ENCODE measurements at places on chromosomes 2 and 18.

- DNase-seq, result no peak
Observed at GRCh38 chr2:231167745-231168459, 30.5 kb upstream of the ARMC9 start.

DNA sequence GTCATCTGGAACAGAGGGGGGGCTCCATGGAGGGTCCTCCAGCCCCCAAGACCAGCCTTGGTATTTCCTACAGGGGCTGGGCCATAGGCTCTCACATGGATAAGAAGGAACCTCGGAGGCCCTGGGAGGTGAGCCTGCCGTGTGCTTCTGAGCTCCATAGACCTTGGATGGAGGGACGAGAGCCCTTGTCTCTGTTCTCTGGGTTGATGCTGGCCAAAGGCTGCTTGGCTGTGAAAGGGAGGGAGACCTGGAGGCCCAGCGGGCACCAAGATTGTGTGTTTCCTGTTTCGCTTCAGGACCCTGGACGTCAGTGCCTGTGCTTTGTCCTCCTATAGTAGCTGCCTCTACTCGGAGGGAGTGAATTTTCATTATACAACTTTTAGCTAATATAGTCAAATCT, 20.8 kb downstream of the CABLES1 start:
- no peak for DNase-seq

DNA sequence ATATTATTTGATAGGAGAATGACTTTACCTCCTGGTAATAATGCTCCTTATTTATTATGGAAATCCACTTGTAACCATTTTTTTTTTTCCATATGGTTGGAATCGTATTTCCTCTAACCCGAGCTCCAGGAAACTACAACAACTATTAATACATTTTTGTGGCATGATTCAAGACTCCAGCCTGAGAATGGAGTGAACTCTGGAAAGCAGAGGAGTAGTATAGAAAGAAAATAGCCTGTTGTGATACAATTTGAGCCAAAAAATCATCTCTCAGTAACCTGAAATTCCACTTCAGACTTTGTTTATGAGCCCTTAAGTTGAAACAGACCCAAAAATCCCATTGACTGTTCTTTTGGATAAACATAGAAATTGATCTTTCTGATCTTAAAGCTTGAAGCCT, 921.1 kb downstream of the SOCS6 start:
- no peak for DNase-seq

GRCh38 chr18:653512-653911, 3.9 kb upstream of the TYMS start:
- DNase-seq, result no peak

- DNase-seq, result no peak
Observed at GRCh38 chr2:43333656-43334144, 107.3 kb upstream of the ZFP36L2 start.

DNA sequence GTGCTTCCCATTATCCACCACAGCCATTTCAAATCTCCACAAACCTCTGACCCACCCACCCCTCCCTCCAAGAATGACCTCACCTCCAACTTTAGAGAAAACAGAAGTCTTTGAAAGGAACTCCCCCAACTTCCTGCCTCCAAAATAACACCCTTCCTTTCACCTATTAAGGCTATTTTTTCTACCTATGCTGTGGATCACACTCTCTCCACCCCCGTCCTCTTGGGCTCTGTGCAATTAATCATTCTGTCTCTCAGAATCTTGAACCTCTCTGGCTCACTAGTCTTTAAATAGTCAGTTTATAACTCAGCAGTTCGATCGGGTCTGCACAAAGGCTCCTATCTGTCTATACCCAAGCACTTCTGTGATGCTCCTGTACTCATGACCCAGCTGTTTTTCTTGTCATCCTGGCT, 37.3 kb upstream of the XPO1 start:
- DNase-seq, result peak; percentile 20

DNA sequence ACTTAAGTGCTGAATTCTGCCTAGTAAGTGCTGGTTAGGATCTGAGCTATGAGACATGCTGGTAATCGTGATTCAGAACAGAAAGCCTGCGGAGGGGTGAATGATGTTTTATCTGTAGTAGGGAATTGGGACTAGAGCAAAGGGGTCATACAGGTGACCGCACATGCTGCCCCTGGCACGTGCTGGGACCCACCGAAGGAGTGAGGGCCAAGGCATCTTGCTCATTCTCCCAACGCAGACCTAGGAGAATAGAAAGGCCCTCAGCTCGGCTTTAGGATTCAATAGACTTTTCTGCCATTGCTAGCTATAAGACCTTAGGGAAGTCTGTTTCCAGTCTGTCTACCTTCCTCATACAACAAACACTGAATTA, 8.8 kb upstream of the SMAD7 start:
- no peak for DNase-seq

DNA sequence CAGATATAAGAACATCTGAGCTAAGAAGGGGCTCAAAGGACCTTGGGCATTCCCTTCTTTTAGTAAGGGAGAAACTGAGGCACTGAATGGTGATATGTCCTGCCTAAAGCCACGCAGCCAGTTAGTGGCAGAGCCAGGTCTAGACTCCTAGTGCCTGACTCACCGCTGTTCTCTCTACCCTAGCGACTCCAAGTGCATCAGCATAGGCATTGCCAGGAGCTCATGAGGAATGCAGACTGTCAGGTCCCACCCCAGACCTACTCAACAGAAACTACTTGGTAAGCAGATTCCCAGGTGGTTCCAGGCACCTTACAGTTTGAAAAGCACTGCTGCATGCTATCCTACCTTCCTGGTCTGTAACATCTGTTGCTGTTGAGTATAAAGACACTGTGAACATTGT, 158.9 kb downstream of the MSH2 start:
- DNase-seq, result no peak

- no peak for DNase-seq
Observed at GRCh38 chr2:63665846-63666475, 77.2 kb downstream of the MDH1 start.

GRCh38 chr18:58177004-58177717, 133.1 kb downstream of the NEDD4L start:
- no peak for DNase-seq

GRCh38 chr2:101432411-101433181, 42.3 kb downstream of the RFX8 start:
- no peak for DNase-seq

- DNase-seq, result no peak
Observed at GRCh38 chr2:62406573-62407043, 99.4 kb downstream of the TMEM17 start.

DNA sequence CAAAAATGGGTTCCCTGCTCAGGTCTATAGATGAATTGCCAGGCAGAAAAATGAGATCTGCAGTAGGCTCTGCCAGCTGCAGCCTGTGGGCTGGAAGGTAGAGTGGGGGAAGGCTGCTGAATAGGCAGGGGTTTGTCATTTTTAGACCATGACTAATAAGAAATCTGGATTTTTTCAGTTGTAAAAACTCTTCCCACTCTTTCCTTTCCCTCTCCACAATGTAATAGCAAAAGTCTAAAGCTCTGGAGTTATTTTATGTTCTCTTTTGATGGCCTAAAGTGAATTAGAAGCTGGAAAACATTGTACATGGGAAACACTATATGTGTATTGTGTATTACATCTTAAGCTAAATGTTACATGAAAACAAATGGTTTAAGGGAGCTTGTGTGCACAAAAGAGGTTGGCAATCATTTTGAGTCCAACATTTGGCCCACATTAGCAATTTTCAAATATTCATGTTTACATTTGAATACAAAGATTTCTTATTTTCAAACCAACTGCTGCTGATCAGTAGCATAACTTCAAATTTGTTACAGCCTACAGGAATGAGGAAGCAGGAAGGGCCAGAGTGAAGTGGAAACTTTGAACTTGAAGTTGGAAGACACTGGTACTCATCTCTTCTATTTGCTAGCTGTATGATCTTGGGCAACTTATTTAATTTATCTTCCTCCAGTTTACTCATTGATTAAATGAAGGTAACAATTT, 407.1 kb downstream of the SLC4A3 start:
- no peak for DNase-seq

GRCh38 chr2:166384774-166385173, 9.0 kb upstream of the SCN9A start:
- no peak for DNase-seq

DNA sequence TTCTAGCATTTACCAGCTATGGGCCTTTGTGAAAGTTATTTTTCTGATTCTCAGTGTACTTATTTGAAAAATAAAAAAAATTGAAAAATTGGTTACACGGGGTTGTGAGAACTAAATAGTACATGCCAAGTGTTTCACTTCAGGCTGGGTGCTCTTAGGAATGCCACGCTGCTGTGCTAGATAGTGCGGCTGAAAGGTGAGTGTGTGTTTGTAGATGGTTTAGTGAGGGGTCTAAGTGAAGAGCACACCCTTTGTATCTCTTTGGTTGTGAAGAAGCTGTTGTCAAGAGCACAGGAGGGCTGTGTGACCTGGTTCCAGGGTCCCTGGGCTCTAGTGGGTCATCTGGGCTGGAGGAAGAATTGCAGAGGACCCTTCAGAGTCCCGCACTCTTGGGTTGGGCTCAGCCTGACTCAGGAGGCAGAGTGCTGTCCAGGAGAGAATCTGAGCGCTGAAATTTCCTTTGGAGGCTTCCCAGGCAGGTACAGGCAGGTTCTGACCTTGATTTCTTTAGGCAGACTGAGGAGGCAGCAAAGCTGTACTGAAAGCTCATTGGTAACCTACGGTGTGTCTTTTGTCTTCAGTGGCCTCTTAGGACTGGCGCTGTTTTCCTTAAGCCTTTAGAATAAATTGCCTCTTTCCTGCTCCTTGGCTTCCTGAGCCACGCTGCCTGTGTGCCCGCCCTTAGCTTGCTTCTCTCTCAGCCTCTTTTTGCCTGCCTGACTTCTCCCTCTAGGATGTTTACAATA, 44.4 kb downstream of the MAP4K4 start:
- no peak for DNase-seq

DNA sequence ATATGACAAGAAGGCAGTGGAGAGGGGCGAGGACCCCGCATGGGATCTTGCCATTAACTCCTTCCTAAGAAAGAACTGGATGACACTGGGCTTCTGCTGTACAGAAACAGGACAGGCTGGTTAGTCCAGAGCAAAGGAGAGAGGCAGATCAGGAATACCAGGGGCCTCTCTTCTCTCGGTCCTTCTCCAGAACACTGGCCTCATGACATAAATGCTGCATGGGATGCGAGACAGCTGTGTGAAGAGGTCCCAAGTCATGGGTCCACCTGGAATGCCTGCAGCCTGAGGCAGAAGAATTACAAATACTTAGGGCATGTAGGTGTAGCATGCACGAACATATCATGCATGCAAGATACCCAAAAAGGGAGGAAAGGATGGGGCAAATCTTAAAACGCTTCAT, 9.1 kb downstream of the MBOAT2 start:
- no peak for DNase-seq

DNA sequence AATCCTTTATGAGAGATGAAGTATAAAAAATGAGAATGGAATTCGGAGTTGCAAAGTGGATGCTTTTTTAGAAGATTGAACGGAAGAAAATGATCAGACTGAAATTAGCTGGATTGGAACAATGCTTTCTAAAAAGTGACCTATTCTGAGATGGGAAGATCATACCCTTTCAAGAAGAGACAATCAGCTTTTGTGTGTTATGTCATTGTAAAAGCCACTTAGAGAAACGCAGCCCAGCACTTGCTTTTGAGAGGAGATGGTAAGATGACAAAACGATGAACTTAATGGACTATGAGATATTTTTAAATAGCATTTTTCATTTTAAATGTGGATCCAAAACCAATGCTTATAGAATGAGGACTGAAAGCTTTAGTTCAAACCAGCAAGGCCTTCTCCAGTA, 871.4 kb upstream of the KLHL29 start:
- DNase-seq, result no peak

DNA sequence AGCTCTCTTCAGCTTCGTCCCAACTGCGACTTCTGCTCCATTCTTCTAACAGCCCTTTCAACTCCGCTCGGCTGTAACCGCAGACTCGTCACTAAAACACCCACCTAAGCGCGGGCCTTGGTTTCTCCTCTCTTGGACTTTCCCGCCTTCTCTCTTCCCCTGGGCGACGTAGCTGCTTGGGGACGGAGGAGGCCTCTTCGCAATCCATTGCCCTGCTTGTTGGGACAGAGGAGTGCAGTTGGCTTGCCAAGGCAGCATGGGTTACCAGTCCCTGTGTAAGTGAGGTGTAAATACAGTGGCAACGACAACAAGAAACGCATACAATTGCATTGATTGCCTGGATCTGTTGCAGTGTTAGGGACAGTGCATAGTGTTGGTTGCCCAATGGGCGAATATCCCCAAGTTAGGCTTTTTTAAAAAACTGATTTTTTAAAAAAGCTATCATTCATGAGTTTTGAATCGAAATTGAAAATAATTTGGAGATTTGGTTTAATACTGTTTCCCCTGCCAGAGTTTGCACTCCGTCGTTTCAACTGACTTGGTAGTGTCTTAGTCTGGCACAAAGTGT, 484 bp upstream of the DARS1 start:
- DNase-seq, result peak; percentile 80

GRCh38 chr2:74841641-74842040, 7.7 kb downstream of the HK2 start:
- DNase-seq, result no peak

- DNase-seq, result no peak
Observed at GRCh38 chr2:60441800-60442199, 111.7 kb downstream of the BCL11A start.

DNA sequence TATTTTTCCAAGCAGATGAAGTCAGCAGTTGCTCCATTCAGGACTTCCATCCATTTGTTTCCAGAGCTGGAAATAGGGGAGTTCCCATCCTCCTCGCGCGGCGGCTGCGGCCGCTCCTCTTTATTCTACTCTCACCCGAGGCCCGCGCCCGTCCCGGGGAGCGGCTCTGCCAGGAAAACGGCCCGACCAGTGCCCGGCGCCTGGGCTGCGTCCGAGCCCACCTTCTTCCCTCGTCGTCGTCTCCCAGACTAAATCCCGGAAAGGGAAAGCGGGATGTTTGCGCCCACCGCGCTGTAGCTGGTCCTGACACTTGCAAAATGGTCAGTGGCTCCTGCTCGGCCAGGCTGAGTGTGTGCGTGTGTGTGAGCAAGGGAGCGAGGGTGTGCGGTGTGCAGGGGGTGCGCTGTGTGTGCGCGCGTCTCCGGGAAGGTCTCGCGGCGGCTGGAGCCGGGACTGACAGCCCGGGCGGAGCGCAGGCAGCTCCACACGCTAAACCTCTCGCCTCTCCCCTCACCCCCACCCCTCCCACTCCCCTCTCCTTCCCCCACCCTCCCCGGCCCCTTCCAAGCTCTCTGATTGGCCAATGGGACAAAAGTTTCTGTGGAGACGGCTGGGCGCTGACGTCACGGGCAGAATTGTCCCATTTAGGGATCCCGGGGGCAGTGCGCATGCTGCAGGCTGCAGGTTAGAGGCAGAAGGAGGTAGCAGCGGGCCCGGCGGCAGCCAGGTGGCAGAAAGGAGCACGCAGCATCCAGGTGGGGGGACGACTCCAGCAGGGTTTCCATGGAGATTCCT, at the start of gene NOL4:
TSS of gene NOL4 (minus strand) at position 491 of the 795 bp plus-strand sequence. CDS start 1,660 bp downstream, outside the sequence.
- DNase-seq, result no peak

DNA sequence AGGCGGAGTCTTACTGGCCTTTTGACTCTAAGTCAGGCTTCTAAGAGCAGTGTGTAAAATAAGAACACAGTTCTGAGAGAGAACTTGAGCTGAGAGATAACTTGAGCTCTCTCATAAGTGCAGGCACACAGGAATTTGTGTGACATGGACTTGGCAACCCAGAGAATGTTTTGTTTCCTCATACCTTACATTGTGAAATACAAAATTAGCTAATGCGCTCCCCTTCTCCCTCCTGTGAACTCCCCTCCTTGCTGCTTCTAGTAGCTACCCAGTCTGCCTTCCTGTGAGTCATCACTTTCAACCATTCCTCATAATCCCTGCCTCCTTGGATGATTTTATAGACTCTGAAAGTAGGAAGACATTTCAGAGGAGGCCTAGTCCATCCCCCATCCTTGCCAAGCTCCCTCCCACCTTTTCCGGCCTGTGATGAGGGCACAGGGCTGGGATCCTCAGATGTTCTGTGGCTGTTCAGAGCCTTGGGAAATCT, 22.6 kb downstream of the FER1L5 start:
- no peak for DNase-seq

Measured in stimulated activated naive CD8-positive, alpha-beta T cell treated with anti-CD3 and anti-CD28 coated beads, Interleukin-15, amount 100 ng/mL, for 72 hours (primary cell).